ENCODE measurements at places on chromosomes 11 and 22.

DNA sequence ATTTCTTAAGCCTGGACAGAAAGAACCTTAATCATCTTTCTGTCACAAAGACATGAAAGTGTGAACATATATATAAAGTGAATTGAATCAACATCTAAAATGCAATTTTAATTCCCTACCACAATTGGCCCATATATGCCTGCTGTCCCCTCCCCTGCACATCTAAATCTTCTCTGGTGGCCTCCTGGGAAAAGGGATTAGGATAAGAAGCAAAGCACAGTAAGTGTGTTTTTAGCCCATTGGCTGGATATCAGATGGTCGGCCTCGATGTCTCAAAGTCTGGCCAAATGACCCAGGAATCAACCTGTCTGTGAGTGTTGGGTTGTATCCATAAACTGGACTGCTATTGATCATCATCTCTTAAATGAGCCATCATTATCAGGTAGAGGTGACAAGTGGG is 5.8 kb downstream of the MMP3 start:
- no peak for DNase-seq

DNA sequence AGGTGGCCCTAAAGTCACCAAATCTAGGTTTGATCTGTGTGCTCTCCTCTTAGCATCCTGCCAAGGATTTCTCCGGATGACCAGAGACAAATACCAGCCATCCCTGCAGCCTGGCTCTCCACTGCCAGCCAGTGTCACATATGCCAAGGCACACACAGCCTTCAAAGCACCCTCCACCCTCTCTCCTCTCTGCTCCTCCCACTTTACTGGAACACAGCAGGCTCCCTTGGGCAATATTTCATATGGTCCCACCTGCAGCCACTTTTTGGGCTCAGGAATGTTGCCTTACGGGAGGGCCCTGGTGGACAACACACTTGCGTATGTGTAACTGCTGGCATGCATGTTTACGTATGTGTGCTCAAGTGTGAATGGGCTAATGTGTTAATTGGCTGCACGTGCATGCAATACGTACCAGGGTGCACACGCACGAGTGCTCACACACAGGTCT is 183.9 kb downstream of the CEP164 start:
- DNase-seq = no peak

GRCh38 chr11:103055221-103055890 is 36.6 kb downstream of the DCUN1D5 start:
- no peak for DNase-seq

GRCh38 chr11:11022125-11022730 is 164.4 kb upstream of the ZBED5 start:
- peak; percentile 27 for DNase-seq

DNA sequence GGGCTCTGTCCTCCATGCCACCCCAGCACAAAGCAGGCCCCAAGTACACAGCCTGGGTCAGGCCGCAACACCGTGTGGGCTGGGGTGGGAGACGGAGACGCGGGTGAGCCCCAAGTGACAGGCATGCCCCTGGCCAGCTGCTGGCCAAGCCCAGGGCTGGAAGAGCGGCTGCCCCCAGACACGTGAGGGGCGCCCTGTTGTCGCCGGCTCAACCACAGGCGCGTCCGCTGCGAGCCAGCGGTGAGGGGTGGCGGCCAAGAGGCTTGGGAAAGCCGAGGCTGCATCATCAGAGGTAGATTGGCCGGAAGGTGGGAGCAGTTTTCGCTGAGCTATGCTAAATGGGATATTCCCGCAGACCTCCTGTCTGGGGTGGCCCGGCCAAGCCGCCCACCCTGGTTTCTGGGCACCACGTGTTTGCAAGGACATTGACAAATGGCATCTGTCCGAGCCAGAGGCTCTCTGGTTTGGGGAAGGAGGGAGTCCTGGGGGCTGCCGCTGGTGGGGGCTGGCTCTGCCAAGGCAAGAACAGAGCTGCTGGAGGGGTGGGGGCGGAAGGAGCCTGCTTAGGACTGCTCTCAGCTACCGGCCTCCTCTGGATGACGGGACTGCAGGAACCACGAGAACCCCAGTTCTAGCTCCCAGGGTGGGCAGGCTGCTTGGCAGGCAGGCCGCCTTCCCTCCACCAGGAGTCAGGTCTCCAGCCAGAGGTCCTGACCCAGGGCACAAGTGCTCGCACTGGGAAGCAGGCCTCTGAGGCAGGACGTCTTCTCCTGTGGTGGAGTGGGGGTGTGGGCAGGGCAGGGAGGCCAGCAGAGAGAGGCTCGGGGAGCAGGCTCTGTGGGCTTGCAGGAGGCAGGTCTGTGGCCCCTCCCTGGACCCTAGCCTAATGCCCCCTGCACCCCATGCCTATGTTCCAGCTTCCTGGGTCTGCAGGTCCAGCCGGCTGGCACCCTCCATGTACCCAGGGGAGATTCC is 552 bp downstream of the PRR33 start:
- no peak for DNase-seq

DNA sequence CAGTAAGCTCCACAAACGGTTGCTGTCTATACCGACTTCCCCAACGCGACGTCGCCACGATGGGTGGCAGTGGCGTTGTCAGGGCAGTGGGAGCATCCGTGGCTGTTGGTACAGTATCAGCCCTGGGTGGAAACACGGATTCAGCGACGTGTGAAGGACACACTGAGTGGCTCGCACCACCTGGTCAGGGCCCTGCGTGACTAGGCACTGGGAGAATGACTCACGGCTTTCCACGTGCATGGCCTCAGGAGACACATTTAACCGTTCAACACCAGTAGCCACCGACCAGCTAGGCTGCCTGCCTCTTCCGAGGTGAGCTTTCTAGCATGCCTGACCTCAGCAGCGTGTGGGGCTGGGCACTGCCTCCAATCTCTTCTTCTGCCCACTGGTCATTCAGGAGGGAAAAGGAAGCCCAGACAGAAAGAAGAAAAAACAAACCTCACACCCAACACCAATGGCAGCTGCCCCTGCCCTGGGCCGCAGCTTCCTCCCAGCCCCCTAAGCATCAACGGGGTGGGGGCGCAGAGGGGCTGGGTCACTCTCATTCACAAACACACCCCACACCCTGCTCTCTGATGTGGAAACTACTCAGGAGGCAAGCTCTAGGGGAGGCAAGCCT is 59.0 kb downstream of the MYH9 start:
- DNase-seq = no peak

DNA sequence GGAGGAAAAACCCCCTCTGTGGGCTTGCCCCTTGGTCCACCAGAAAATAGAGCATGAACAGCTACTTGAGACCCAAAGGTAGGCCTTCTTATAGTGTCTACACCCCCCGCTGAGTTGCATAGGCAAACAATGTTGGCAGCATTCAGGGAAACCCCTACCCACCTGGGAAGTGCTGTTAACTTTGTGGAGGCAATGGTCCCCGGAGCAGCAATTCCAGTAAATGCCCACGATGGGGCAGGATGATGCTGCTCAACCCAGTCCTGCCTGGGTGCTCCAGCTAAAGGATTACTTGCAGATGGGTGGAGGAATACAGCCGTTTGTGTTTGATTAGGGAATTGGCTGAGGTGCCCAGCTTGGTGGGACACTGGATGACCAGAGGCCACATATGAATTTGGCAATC is 381.3 kb upstream of the ANO5 start:
- DNase-seq = no peak

DNA sequence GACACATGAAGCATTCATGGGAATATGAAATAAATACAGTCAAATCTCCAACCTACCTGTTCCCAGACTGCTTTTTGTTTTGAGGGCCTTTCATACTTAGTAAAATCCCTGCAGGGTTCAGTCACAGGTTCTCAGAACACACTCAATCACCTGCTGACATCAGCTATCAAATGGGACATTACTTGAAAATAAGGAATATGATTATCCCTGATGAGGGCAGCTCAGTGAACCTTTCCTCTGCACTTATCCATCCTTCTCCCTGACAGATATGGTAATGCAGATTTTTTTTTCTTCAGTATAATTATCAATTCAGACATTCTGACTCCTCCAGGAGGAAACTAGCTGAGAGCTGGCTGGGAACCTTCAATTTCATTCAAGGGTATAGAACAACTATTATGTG is 1127.4 kb upstream of the CCDC90B start:
- no peak for DNase-seq

DNA sequence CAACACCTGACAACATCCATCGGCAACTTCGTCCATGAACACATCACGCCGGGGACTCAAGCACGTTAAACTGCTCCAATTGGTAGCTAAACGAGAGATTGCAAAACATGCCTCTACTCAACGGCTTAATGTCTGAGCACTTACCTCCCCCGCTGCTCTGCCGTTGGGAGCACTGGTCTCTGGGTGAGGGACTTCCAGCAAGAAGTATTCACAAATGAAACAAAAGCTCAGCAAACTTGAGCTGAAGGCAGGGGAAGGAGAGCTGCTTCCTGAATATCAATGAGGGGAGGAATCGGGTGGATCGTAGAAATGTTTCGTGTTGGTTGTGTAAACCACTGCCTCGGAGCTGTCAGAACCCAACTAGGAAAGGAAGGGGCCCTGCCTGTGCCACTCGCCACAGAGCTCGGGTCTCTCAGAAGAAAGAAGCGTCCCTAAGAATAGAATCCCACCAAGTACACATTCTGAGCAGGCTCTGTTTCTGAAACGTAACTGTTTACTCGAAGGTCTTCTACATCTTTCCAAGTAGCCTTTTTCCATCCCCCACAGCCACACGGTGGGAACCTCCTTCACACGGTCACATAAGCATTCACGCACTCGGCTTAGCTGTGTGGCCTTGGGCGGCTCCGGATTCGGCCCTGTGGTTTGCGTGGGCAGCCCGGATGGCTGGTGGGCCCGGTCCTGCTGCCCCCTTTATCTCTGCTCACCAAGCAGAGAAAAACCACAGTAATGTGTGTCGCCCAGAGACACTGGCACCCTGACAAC is at the start of gene MLC1:
MLC1 (minus strand) TSS at position 216 of the 762 bp plus-strand sequence. CDS start 524 bp downstream, outside the sequence.
- no peak for DNase-seq

All from activated T-cell treated with anti-CD3 and anti-CD28 coated beads for 4 hours (primary cell).